ENCODE measurements at places on chromosomes 7 and 10.
A peak's percentile ranks its signal among the peaks of the same experiment; 100 is the strongest.

GRCh38 chr7:47332681-47333553 is 249.0 kb downstream of the TNS3 start:
- no peak for DNase-seq

- no peak for DNase-seq
These were observed 63.5 kb upstream of the ZMIZ1 start for GRCh38 chr10:79005126-79005810.

GRCh38 chr7:158863611-158864506 is 7.5 kb downstream of the DYNC2I1 start:
- DNase-seq = peak; percentile 62

- DNase-seq = no peak
These were observed 299.9 kb upstream of the LRRTM3 start for GRCh38 chr10:66625709-66626590.

DNA sequence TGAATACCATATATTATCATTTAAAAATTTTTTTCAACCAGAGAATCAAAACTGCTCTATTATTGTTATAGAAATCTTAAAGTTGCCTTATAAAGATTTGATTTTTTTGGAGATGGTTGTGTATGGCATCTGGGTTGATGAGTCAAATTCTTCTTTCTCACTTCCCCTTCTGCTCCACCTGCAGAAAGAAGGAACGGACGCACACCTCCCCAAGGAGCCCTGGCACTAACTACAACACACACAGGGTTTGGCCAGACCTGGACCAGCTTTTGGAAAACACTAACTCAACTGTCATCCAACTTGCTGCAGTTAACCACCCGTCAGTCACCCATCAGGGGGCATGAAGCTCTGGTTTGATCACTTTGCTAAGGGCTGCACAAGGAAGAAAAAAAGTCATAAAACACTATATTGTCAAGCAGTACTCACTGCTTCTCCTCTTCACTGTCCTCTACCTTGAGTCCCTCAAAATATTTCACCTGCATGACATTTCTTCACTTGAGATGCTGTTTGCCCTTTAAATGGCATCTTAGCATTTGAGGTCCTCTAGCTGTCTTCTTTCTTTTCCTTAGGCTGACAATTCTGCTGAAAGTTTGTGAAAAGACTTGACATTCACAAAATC is 266.7 kb upstream of the PHF14 start:
- DNase-seq = no peak

- DNase-seq = no peak
These were observed 165.2 kb downstream of the PTEN start for GRCh38 chr10:88028654-88029053.

- no peak for DNase-seq
These were observed 70.2 kb downstream of the PIP4K2A start for GRCh38 chr10:22644222-22644621.

- DNase-seq = no peak
These were observed 116.3 kb downstream of the HPSE2 start for GRCh38 chr10:99119258-99119748.

DNA sequence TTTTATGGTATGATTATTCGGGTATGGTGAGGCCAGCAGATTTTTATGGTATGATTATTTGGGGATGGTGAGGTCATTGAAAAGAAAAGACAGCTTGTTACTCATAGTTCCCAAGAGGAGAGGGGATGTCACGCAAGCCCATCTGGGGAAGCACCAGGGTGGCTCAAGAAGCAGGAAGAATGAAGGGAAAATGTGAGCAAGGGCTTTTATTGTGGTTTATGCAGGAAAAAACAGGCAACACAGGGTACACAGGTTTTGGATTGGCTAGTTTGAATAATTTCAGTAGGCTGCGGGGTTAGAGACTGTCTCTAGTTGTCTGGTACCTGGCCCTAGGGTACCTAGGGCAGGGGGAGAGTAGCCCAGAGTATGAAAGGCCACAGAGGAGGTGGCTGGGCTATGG is 26.8 kb upstream of the DGKI start:
- no peak for DNase-seq

- DNase-seq = no peak
These were observed 154.4 kb downstream of the PRKAG2 start for GRCh38 chr7:151722533-151722932.

DNA sequence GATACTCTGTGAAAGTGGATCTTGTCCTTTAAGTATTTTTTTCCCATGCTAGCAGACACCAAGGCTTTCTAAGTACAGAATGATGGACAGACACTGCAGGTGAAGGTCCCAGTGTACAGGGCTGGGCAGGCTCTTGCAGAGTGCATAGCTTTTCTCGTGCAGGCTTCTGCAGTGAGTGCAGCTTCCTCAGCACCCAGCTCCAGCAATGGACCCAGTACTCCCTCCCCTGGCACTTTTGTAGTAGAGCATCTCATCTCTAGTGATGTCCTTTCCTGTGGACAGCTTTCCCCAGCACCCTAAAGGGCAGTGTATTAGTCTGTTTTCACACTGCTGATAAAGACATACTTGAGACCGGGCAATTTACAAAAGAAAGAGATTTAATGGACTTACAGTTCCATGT is 104.3 kb downstream of the CUL2 start:
- DNase-seq = no peak

- no peak for DNase-seq
These were observed 15.6 kb downstream of the SNX10 start for GRCh38 chr7:26307226-26307625.

DNA sequence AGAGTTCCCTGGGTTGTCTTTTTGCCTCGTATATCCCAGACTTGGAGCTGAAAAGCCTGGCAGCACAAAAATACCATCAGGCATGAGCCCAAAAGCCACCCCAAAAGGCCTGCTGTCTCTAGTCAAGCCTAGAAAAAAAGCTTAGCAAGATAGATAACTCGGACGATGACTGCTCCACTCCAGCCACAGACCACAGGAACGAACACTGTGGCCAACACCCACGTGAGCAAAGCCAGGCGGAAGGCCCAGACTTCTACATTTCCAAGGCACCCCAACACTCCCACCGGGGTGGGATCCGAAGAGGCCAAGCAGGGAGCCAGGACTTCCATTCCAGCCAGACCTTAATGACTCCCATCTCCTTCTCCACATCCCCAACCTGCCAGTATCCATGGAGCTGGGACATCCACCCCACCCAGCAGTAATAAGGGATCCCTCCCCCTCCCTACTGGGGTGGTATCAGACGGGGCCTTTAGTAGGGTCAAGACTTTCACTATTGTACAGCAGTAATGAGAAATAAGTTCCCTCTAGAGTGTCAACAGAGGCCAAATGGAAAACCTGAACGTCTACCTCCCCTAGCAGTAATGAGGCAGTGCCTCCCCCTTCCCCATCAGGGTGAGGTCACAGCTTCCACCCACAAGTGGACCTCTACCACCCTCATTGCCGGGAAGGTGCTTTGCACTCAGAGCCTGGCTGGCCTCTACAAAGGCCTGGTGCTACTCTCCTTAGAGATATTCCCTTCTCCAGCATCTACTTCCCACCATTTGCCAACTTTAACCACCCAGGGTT is 23.0 kb downstream of the PRLHR start:
- DNase-seq = no peak

- DNase-seq = no peak
These were observed 108.4 kb downstream of the HIPK2 start for GRCh38 chr7:139669106-139670061.

DNA sequence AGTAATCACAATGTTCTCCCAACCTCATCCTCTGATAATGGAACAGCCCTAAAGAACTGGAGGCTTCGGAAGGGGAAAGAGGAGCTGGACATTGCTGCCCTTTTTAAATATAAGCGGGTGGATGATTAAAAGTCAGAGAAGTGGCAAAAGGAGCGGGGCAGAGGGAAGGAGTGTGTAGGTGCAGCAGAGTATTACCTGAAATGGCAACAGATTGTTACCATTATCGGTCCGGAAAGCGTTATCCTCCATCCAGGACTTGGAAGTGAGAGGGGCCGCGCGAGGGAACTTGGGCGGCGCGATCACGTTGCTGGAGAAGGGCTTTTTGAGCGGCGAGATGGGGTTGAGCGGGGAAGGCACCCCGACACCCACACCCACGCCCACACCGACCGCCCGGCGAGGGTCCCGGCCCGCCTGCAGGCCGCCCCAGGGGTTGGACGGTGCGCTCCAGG is 51.7 kb downstream of the CPEB3 start:
- DNase-seq = no peak

DNA sequence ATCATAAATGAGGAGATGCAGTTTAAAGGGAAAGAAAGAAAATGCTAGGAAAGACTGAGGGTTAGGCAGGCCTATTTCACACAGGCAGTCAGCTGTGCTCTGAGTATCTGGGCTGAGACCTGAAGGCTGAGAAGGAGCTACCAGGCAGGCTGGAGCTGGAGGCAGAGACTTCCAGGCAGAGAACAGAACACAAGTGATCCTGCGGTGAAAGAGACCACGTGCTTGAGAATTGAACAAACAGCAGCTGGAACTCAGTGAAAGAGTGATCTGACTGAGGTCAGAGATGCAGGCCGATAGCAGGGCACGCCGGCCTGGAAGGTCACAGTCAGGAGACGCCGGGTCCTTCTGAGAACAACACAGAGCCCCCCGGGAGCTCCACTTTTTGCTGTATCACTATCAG is 147.8 kb downstream of the ADAM12 start:
- DNase-seq = no peak

DNA sequence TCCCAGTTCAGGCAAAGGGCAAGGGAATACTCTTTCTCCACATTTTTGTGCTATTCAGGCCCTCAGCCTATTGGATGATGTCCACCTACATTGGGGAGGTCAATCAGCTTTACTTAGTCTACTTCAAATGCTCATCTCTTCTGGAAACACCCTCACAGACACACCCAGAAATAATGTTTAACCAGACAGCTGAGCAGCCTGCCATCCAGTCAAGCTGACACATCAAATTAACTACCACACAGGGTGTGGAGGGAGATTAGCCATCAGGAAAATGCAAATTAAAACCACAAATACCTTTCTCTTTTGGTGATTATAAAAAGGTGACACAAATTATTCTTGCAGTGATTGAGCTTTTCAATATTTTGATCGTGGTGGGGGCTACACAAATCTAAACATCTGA is 74.7 kb upstream of the FZD8 start:
- DNase-seq = no peak

DNA sequence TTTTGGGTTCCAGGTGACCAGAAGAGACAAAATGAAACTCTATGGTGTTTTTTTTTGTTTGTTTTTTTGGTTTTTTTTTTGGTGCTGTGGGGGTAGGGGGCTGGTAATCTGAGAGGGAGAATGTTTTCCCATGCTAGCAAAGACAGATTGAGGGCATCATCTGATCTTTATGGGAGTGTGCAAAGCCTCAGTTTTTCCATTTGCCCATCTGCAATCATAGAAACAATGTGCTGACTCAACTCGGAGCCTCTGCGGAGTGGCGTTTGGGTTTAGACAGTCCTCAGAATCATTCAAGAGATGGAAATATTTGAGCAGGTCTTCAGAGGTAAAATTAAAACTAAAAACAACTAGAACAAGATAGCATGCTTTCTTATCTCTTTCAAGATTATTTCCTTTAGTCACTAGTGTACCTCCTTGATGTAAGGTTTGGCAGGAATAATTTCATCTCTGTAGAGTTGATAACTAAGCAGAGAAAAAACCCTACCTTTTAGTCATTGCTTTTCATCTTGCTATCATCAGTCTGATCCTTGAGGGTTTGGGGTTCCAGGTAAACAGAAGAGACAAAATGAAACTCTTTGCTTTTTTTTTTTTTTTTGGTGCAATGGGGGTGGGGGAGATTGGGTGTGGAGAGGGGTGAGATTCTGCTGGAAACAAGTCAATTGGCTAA is 18.0 kb downstream of the CNNM2 start:
- no peak for DNase-seq

GRCh38 chr10:48450233-48450740 is 143.8 kb downstream of the MAPK8 start:
- DNase-seq = no peak

- no peak for DNase-seq
These were observed 69.8 kb upstream of the PIK3CG start for GRCh38 chr7:106795084-106795876.

GRCh38 chr10:86400705-86401587 is 34.4 kb upstream of the GRID1 start:
- DNase-seq = no peak

GRCh38 chr10:52668024-52668423 is 104.6 kb downstream of the MBL2 start:
- DNase-seq = no peak

DNA sequence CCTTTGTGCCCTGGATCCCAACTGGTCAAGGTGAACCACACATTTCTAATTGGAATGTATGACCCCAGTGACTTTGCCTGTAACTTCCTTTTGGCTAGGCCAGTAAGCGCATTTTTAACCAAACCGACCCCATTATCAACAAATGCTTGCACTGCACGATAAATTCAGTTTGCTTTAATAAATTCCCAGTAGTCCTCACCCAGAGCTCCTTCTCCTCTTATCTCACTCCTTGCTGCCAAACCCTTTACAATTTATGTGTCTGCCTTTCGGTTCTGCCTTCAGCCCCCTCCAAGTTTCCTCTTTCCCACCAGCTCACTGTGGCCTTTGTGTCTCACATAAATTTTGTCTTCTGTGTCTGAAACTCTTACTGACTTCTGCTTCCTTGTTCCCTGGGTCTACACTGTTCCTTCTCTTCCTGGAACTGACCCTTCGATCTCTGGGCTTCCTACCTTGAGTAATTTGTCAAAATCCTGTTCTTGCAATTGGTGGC is 59.0 kb downstream of the TBXAS1 start:
- no peak for DNase-seq

DNA sequence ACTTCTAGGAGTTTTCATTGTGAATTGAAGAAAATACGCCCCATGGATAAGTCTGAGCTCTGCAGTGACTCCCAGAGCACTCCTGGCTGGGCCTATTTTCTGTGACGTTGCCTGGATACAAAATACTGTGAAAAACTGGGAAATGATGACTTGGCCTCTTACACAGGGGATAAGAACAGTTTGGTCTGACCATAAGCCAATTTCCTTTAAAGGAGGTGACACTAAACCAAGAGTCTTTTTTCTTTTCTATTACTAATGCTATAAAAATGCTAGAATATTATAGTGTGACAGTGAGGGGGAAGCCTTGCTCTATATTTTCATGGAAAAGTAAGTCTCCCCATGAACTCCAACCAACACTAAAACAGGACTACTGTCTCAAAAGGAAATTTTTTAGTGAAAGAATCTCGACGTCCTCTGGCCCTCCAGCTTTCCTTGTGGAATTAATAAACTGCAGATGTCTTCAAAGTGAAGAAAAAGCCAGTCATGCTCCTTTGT is 45.5 kb downstream of the MYOF start:
- peak; percentile 84 for DNase-seq

GRCh38 chr7:155955367-155955635 is 143.0 kb upstream of the SHH start:
- no peak for DNase-seq

GRCh38 chr7:100017300-100017699 is 1.9 kb downstream of the ZKSCAN1 start:
- DNase-seq = no peak

- peak; percentile 16 for DNase-seq
These were observed 89.3 kb upstream of the PRKCQ start for GRCh38 chr10:6669269-6669859.

- DNase-seq = no peak
These were observed at the start of gene ELFN1 for GRCh38 chr7:1669954-1670893. Gene ELFN1, plus strand, starts transcription at chr7:1670277. Its CDS starts 74,320 bp downstream, at chr7:1744597.

GRCh38 chr7:74481458-74482196 is 27.9 kb downstream of the GTF2IRD1 start:
- no peak for DNase-seq

- DNase-seq = peak; percentile 28
These were observed 155.6 kb upstream of the GHITM start for GRCh38 chr10:83983578-83984255.
